Stimulated activated CD4-positive, alpha-beta T cell treated with anti-CD3 and anti-CD28 coated beads, Interleukin-4, amount 100 ng/mL, for 1 hour (primary cell): ENCODE measurements at places on chromosomes 3 and 15.

- DNase-seq, result no peak
These were observed 99.1 kb downstream of the SLC49A4 start for GRCh38 chr3:122893754-122894668.

- no peak for DNase-seq
These were observed 80.7 kb downstream of the SQOR start for GRCh38 chr15:45715528-45715927.

DNA sequence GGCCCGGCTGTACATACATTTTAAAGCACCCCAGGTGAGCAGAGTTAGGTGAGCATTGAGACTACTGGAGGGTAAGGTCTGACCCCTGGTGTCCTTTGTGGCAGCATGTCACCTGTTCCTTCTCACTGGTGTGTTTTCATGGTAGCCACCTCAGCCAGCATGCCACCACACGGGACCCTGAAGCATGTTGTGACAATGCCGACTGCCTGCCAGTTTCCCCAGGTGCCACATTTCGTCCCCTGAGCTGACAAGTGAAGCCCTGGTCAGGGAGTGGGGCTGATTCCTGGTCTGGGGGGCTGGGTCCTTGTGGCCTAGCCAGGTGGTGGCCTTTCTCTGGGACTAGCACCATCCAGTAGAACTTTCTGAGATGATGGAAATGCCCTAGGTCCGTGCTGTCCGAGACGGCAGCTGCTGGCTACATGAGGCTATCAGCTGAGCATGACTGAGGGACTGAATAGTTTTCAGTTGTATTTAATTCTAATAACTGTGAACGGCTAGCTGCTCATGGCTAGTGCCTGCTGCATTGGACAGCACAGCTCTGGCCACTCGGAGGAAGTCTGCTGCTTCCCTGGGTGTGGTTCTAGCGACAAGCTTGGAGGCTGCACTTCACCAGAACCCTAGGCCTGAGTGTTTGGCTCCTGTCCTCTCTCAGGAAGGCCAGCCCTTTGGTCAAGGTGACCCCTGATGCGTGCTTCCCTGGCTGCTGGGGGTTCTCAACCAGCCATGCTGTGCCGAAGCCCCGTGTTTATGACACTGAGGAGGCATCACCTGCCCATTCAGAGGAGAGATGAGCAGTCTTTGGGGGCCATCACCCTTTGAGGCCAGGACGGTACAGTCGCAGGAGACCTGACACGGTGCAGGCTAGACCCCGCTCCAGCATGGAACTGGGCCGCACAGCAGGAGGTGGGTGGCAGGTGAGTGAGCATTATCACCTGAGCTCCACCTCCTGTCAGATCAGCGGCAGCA lies 3.9 kb downstream of the C3orf22 start:
- no peak for DNase-seq

DNA sequence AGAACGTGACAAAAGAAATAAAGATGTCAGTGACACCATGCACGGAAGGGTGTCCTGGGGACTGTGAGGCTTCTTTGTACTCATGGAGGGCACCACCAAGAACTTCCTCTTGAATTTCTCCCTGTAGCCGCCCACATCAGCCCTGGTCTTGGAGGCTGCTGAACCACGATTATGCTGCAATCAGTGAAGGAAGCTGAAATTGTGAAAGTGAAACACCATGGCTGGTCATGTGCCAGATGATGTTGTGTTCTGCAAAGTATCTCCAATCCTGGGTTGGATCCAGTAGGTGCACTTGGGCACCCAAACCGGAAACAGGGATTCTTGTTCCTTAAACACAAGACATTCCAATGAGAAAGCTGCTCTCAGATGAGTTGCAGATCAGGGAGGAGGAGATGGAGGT lies 104.4 kb upstream of the GOLGA6L6 start:
- peak; percentile 31 for DNase-seq
